ENCODE measurements at places on chromosomes 7 and 10.

DNA sequence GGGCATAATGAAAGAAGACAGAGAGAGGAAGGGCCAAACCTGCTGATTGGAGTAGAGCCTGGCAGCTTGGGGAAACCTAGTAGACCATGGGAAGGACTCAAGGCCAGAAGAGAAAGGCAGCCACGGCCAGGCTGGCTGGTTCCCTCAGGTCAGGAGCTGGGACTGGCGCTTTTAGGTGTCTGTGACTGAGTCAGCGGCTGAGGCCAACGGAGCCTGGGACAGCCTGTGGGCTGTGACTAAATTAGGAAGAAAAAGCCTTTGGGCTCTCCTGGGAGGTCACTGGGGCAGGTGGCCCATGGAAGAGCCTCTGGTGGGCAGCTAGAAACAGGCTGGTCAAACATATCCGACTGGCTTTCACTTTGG, 108.9 kb upstream of the PDCD4 start:
- DNase-seq, result no peak
- no peaks in the 10 kb centered on the region for H3K36me3 ChIP-seq
- no peaks in the 10 kb centered on the region for H3K27me3 ChIP-seq
- no peak overlapping the region for H3K27ac ChIP-seq
- no peak overlapping the region for H3K4me3 ChIP-seq
- H3K4me1 ChIP-seq, result no peaks in the 10 kb centered on the region

DNA sequence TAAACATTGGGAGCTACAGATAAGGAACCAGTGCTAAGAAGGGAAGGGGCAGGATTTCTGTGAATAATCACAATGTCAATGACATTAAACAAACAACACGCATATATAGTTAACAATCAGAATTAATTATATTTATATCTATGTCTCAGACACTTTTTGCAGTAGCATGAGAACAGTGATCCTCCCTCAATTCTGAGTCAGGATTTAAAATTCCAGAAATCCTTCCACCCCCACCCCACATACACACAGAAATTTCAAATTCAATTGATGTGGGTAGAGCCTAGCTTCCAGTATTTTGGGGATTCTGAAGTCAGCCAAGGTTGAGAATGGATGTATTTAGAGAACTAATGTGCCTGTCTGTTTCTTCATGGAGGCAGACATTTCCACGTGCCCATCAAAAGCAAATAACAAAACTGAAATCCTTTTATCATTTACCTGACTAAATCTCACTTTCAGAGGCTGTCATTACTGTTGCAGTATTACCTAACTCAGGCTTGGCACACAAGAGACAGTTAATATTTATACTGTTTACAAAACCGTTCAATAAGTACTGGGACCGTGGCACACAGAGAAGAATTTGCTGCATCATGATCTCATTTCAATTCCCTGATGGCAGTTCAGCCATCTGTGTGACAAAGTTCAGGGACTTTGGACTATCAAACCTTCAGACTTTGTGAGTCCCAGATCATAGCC, 116.6 kb upstream of the PALS2 start:
- H3K27me3 ChIP-seq, result no peaks in the 10 kb centered on the region
- no peaks in the 10 kb centered on the region for H3K36me3 ChIP-seq
- H3K27ac ChIP-seq, result no peak overlapping the region

- no peak for DNase-seq
- no peaks in the 10 kb centered on the region for H3K27me3 ChIP-seq
- no peaks in the 10 kb centered on the region for H3K36me3 ChIP-seq
- H3K4me3 ChIP-seq, result no peak overlapping the region
Measured at GRCh38 chr10:6400821-6401465, 179.1 kb downstream of the PRKCQ start.

DNA sequence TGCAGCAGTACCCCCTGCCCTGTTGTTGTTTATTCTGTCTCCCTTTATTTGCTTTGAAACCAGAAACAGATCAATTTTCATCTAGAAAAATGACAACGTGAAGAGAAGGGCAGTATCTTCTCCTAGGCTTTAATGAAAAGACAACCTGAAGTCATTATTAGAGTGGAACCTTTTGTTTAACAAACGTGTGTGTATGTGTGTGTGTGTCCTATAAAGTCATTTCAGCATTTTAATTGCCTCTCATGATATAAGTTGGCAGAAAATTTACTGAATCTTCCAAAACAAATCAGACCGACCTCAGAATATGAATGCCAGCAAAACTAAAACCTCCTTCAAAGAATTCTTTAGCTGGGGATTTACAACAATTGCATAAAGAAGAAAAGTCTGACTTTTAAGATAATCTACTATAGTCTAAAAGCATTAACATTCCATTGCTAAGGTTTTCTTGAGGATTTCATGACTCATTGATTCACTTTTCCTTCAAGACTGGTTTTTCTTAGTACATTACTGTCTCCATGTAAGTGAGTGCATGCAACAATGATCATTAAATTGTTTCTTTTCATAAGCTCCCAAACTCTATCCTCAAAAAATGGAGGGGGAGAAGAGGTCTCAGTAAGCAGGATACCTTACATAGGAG, 3.2 kb downstream of the GLI3 start:
- DNase-seq, result no peak
- H3K27ac ChIP-seq, result no peak overlapping the region
- peaks cover 17% of the 10 kb centered on the region for H3K4me1 ChIP-seq
- H3K4me3 ChIP-seq, result no peak overlapping the region
- H3K36me3 ChIP-seq, result no peaks in the 10 kb centered on the region

- no peaks in the 10 kb centered on the region for H3K36me3 ChIP-seq
- H3K4me3 ChIP-seq, result no peak overlapping the region
- no peaks in the 10 kb centered on the region for H3K4me1 ChIP-seq
Measured at GRCh38 chr7:146982482-146982881, 865.9 kb downstream of the CNTNAP2 start.

DNA sequence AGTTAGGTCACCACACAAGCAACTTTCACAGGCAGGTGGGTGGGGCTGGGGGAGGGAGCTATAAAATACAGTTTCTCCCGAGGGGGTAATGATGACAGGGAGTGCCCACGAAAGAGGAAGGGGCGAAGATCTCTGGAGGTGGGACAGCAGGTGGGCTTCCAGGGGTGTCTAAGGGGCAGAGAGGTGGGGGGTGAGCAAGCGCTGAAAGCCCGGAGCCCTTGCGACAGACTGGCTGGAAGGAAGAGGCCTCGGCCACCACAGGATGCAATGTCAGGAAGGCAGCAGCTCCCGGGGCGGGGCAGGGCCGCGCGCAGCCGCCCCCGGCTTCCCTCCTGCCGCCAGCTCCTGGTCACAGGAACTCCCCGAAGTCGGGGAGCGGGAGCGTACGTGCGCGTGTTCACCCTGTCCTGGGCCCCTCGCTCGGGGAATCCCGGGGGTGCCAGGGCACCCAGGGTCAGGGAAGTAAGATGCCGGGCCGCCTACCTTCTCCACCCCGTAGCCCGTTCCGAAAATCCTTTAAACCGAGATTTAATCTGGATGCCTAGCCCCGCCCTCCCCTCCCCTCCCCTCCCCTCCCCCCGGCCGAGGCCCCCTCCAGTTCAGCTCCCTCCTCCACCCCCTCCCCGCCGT, 105.2 kb upstream of the PPIF start:
- H3K4me1 ChIP-seq, result peaks cover 82% of the 10 kb centered on the region
- DNase-seq, result no peak
- H3K27ac ChIP-seq, result peak overlapping the region; percentile 85
- peak overlapping the region; percentile 66 for H3K4me3 ChIP-seq
- no peaks in the 10 kb centered on the region for H3K27me3 ChIP-seq

DNA sequence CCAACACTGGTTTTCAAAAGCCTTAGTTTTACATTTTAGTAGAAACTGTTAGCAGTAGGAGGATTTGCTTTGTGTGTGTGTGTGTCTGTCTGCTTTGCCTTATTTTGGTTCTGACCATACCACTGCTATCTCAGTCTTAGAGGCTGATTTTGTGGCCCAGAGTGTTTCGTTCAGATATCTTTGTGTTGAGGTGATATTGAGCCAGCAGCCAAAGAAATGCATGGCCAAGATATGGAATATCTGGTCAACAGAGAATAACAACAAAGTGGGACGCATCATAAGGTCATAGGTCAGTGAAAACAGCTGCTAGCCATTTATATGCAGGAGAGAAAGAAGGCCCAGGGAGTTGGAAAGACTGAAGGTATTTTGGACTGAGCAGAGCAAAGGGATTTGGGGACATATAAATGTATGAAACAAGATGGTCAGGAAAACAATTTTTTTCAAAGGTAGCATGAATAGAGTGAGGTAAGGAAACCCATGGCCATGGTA, 47.7 kb downstream of the KIAA1217 start:
- H3K36me3 ChIP-seq, result no peaks in the 10 kb centered on the region
- no peak overlapping the region for H3K27ac ChIP-seq
- peaks cover 7% of the 10 kb centered on the region for H3K4me1 ChIP-seq
- no peak overlapping the region for H3K4me3 ChIP-seq
- DNase-seq, result no peak
- H3K27me3 ChIP-seq, result no peaks in the 10 kb centered on the region

DNA sequence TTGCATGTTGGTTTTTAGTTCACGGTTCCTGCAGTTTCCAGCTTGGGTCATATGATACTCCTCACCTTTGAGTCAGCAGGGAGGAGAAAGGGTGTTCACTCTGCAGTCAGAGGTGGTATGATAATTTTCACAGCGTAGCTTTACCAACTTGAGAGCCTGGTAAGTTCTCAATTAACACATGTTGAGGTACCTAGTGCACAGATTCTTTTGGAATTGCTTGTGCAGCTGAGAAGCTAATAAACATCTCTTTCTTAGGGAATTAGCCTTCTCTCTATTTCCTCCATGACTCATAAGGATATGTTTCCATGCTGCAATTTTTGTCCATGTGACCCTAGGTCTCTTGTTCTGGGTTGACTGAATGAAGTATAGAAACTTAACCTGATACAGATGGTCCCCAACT, 166.6 kb downstream of the KIF20B start:
- no peaks in the 10 kb centered on the region for H3K27me3 ChIP-seq
- H3K4me1 ChIP-seq, result no peaks in the 10 kb centered on the region
- no peak overlapping the region for H3K4me3 ChIP-seq
- no peaks in the 10 kb centered on the region for H3K36me3 ChIP-seq
- no peak overlapping the region for H3K27ac ChIP-seq

DNA sequence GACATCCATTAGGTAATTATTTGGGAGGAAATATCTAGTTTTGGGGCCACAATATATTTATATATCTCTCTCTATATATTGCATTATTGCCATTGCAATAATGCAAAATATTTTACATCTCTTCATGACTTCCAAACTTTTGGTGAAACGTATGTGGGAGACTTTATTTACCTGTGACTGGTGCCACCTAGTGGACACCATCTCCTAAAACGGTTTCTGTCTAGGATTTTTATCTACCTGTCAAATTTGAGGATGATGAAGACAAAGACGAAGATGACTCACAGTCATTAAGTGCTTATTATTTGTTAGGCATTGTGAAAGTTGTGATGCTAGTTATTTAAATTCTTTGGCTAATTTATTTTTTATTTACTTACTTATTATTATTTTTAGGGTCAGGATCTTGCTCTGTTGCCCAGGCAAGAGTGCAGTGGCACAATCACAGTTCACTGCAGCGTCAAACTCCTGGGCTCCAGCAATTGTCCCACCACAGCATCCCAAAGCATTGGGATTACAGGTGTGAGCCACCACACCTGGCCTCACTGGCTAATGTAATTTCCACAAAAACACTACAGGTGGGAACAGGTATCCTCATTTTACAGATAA, 18.7 kb upstream of the CBLL1 start:
- peaks cover 4% of the 10 kb centered on the region for H3K27me3 ChIP-seq
- peak; percentile 47 for DNase-seq
- no peaks in the 10 kb centered on the region for H3K4me1 ChIP-seq
- H3K4me3 ChIP-seq, result no peak overlapping the region

All from spinal cord (tissue), 10 donors.